ENCODE measurements at places on chromosomes 2 and 18. TPM values are rescaled to one million over a fixed set of nuclear protein-coding genes. Genes with fewer than 3 reads are reported as not detected.

Gene ARMC9
- 19.9 TPM for total RNA-seq

Gene SLC23A3
- total RNA-seq = 1.3 TPM

- DNase-seq = no peak
Measured at GRCh38 chr2:144048631-144049060, 471.3 kb downstream of the ZEB2 start.

GRCh38 chr2:31233231-31233630 is 721 bp upstream of the EHD3 start:
- DNase-seq = no peak

- DNase-seq = no peak
Measured at GRCh38 chr2:112181571-112182290, 43.5 kb downstream of the FBLN7 start.

GRCh38 chr2:137912371-137912770 is 51.9 kb upstream of the HNMT start:
- DNase-seq = no peak

GRCh38 chr2:16513626-16514025 is 152.0 kb downstream of the CYRIA start:
- no peak for DNase-seq
